ENCODE measurements at places on chromosomes 12 and 14. TPM values are rescaled to one million over a fixed set of nuclear protein-coding genes. Genes with fewer than 3 reads are reported as not detected.

Gene ISCU
- 154 TPM for total RNA-seq

Gene GPR84
- not detected for total RNA-seq

Gene TBPL2
- not detected for total RNA-seq

Gene OR4E2
- total RNA-seq = 0.12 TPM

Gene ZFHX2
- total RNA-seq = 0.62 TPM

Gene ACOT4
- total RNA-seq = 1.00 TPM

Gene MIPOL1
- total RNA-seq = 17.1 TPM

Gene SLC5A8
- total RNA-seq = not detected

Gene PDE3A
- total RNA-seq = 1.4 TPM

Gene ERP27
- not detected for total RNA-seq

Gene TMEM229B
- 0.33 TPM for total RNA-seq

Gene AJUBA
- 65.7 TPM for total RNA-seq

Gene FLRT2
- 2.2 TPM for total RNA-seq

Gene OR4N2
- not detected for total RNA-seq

Gene LRRC43
- total RNA-seq = 0.11 TPM

Gene BEGAIN
- 1.9 TPM for total RNA-seq

Data from uterine smooth muscle cell (primary cell).